ENCODE measurements at places on chromosomes 1 and 21.

- DNase-seq, result no peak
Measured at GRCh38 chr1:58881471-58881994, 97.7 kb upstream of the JUN start.

DNA sequence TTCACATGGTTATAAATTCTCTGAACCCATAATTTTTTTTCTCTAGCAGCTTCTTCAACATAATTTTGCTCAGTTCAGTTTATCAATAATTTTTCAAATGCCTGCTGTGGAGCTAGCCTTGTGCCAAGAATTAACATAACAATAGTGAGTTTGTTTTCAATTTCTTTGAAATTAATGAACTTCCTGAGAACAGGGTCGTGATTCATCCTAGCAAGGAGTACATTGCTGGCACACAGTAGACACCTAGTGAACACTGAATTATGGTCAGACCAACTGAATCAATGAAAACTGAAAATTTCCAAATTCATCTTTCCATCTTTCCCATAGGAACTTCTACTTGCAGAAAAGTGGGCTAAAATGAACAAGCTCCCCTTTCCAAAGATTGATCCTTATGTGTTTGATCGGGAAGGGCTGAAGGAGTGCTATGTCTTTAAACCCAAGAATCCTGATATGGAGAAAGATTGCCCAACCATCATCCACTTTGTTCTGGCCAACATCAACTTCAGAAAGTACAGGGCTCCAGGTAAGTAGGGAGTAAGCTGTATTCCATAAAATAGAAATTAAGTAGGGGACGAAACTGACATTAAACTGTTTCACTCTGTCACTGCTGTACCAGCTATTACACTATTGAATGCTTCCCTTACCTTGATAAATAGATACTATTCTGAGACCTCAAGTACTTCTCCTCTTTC is 148.7 kb downstream of the PLA2G4A start:
- no peak for DNase-seq

DNA sequence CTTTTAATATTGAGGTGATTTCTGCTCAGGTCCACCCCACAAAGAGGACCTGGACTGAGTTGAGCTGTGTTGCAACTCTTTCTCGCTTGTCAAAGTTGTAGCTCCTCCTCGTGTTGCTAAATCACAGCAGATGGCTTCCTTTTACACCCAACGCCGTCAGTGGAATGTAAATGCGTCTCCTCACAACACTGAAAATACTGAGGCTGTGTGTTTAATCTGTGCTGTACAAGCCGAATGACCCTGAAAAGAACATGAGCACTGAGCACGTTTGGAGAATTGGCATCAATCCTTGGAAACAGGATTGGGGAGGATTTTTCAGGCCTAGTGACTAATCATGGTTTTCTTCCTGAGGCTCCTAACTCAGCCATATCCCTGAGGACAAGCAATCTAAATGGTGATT is 196.0 kb downstream of the CRB1 start:
- no peak for DNase-seq

DNA sequence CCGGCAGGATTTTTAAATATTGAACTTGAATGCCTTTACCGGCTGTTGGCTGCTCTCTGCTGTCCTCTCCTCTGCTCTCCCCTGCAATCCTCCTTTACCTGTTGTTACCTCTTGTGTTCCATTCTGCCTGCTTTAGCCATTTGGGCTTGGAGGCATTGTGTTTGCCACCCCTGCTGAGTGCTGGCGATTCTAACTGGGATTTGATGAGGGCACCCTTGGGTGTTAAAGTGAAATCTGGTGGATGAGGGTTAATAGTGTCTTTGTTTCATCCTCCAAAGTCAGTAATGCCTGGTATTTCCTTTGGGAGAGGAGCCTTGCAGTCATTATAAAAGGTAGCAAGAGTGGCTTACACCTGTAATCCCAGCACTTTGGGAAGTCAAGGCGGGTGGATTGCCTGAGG is 9.9 kb downstream of the SZRD1 start:
- no peak for DNase-seq

- DNase-seq, result no peak
Measured at GRCh38 chr1:186559601-186560116, 98.7 kb upstream of the PDC start.

GRCh38 chr21:17976139-17976538 is 157.0 kb upstream of the C21orf91 start:
- no peak for DNase-seq

GRCh38 chr1:160834945-160835565 is 27.6 kb downstream of the CD244 start:
- DNase-seq, result peak; percentile 28

DNA sequence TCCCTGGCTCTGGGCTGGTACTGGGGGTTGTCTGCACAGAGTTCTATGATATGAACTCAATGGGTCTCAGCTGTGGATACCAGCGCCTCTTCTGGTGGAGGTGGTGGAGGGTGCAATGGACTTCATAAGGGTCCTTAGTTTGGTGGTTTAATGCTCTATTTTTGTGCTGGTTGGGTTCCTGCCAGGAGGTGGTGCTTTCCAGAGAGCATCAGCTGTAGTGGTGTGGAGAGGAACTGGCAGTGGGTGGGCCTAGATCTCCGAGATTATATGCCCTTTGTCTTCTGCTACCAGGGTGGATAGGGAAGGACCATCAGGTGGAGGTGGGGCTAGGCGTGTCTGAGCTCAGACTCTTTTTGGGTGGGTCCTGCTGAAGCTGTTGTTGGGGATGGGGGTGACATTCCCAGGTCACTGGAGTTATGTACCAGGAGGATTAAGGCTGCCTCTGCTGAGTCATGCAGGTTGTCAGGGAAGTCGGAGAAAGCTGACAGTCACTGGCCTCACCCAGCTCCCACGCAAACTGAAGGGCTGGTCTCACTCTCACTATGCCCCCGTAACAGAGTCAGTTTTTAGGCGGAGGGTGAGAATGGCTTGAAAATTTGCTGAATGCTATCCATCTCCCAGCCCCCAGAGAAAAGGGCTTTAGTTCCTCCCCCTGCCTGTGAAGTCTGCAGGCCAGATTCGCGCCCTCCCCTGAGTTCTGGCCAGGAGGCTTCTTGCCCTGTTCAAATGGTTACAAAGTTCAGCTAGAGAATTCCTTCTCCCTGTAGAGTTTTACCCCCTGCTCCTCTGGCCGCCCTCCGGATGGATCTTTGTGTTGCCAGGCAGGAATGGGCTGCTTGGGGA is 902.9 kb downstream of the LTN1 start:
- no peak for DNase-seq

DNA sequence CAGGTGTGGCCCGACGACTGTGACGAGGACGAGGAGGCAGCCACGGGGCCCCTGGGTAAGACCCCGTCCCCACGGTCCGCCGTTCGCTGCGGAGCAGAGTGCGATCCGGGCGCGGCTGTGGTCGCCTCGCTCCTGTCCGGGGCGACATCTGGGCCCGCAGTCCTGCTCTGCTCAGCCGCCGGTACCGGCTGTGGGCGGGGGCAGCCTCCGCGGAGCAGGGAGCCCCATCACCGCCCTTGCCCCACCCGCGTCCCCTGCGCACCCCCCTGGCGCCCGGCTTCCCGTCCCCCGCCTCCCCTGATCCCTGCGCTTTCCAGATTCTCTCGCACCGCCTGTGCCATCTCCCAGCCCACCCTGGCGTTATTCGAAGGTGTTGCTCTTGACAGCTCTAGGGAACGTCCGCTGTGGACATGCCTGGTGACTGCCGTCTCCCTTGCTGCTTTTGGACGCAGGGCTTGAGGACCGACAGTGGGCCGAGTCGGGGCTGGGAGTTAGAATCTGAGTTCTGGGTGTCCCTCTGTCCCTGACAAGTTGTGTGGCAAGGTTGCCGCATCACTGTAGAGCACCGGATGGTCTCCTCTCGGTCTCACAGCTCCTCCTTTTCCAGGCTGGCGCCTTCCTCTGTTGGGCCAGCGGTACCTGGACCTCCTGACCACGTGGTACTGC is 596 bp downstream of the TOR3A start:
- peak; percentile 16 for DNase-seq

DNA sequence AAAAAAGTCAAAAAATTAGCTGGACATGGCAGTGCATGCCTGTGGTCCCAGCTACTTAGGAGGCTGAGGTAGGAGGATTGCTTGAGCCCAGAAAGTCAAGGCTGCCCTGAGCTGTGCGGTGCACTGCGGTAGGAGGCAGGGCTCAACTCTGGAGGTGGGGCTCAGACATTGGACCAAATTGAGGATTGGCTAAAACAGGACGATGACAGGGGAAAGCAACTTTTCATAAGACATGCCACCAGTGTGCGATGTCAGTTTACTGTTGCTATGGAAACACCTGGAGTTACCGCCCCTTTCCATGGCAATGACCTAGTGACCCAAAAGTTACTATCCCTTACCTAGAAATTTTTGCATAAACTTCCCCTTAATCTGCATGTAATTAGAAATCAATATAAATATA is 85.3 kb downstream of the DISP3 start:
- DNase-seq, result no peak

DNA sequence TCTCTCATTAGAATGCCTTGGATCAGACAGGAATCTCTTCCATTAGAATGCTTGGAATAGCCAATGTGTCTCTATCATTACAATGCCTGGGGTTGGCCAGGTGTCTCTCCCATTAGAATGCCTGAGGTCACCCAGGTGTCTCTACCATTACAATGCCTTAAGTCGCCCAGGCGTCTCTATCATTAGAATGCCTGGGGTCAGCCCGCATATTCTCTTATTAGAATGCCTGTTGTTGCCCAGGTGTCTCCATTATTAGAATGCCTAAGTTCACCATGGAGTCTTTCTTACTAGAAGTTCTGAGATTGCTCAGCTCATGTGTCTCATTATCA is 60.2 kb downstream of the RNF187 start:
- DNase-seq, result no peak

DNA sequence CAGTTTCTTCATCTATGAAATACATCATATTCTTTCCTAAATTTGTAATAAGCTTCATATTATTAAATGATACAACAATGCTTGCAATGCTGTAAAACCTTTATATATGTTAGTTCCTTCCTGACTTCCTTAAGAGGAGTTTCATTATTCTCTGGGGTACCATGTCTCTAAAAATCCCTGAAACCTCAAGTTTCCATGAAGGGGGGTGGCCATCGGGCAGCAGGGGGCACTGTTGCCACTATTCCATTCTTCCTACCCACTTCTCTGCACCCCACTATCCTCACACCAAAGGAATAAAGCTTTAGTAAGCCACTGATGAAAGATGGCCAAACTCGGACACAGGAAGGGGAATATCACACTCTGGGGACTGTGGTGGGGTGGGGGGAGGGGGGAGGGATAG is 9.0 kb upstream of the DMRTB1 start:
- DNase-seq, result no peak

GRCh38 chr1:236417336-236417735 is 23.2 kb downstream of the EDARADD start:
- no peak for DNase-seq

DNA sequence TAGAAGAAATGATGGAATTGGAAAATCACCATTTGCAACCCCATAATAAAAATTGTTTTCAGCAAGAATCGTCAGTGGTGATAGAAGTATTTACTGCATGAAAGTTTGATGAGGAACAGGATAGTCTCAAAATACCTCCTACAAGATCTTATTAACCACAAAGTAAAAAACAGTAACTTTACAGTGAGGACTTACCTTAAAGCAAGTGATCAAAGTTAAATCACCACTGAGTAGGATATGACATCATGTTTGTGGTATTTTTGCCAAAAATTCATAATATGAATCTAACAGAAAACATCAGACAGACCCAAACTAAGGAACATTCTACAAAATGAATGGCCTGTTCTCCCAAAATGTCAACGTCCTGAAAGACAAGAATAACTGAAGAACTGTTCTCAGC is 19.9 kb downstream of the ALDH9A1 start:
- DNase-seq, result no peak

DNA sequence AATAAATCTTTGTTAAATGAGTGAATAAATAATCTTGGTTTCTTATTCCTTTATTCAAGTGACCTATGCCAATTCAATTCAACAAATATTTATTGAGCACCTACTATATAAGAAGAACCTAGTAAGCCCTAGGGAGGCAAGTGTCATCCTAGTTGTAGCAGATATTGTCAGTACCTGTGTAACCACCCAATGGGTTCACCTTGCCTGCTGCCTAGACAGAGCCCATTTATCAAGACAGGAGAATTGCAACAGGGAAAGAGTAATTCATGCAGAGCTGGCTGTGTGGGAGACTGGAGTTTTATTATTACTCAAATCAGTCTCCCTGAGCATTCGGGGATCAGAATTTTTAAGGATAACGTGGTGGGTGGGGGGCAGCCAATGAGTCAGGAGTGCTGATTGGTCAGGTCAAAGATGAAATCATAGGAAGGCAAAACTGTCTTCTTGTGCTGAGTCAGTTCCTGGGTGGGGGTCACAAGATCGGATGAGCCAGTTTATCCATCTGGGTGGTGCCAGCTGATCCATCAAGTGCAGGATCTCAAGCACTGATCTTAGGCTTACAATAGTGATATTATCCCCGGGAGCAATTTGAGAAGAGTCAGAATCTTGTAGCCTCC is 53.8 kb upstream of the KCNA3 start:
- DNase-seq, result no peak

GRCh38 chr1:36446271-36446670 is 4.0 kb downstream of the OSCP1 start:
- no peak for DNase-seq

DNA sequence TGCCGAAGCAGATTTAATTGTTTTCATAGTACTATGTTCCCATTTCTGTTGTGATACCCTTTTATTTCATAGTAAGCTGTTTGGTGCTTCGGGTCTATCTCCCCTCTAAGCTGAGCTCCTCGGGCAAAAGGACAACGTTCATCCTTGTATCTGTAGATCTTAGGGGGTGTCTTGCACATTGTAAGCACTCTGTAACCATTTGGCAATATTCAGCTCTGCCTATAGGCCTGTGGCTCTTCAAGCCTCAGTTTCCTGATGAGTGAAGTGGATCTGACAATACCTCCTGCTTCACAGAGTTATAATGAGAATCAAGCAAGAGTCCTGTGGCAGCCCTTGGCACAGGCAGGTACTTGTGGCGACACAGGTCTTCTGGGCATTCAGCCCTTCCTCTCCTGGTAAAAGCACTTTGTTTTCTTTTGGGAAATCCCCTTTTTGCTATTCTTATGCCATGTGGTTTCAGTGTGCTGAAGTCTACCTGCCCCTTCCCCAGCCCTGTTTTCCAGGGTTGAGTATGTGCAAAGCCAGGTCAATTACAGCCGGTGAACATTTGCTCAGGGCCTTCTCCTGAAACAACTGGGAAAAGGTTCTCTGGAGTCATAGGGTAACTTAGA is 8.5 kb upstream of the EXO1 start:
- no peak for DNase-seq

DNA sequence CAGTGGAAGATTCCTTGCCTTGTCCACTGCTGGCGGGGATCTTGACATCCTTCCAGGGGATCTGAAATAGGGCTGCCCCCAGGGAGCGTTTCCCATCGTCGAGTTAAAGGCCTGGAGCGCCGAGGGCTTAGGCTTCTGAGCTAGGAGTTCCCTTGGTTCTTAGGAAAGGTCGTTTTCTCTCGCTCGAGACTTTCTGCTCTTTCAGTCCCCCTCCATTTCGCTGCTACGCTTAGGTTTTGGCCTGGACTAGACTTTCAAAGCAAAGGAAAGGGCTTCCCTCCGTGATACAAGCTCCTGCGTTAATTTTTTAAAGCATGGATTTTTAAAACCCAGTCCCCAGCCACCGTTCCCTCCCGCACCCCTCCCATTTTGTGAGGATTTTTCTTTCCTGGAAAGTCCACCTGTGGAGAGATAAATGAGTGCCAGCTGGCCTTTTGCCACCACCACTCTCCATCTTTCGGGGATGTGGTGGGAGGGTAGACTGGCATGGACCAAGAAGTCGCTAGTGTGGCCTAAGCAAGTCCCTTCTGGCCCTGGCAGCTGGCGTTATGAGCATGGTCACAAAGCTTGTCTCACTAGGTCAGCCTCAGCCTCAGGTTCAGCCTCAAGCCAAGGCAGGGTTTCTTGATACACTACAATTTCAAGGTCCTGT is 9.2 kb downstream of the NR5A2 start:
- no peak for DNase-seq
